ENCODE measurements at places on chromosomes 12 and 14.

DNA sequence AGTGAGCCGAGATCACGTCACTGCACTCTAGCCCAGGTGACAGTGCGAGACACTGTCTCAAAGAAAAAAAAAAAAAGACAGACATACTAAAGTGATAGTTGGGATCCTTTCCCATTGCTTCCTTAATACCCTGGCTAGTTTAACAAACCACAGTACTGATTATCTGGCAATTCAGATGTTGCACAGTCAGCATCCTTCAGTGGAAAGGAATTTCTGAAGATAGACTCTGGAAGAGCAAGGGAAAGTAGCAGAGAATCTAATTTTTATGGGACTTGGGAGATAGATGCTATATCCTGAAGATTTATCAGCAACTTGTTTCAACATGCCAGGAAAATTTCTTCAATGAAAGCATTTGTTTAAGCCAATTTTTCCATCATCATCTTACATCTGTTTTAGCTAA is 6.5 kb upstream of the PPFIBP1 start:
- DNase-seq: no peak

- DNase-seq: no peak
Measured at GRCh38 chr12:57717131-57717530, 21.4 kb downstream of the AGAP2 start.

- no peak for DNase-seq
Measured at GRCh38 chr14:96752594-96752993, 44.6 kb upstream of the VRK1 start.

DNA sequence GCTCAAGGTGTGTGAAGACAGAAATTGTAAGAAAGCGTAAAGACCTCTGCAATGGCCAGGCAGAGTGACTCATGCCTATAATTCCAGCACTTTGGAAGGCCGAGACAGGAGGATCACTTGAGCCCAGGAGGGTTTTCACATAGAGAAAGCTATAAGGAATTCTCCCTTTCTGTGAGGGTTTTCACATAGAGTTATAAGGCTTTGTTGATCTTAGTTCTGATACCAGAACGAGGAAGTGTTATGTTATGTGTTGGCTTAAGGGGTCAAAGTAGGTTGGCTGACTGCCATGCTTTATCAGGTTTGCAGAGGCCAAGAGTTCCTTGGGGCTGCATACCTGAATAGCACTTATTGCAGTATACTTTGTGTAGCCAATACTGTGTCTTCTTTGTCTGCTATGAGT is 139.1 kb downstream of the ERC1 start:
- no peak for DNase-seq

- no peak for DNase-seq
Measured at GRCh38 chr14:58145936-58146335, 6.1 kb downstream of the ARMH4 start.

DNA sequence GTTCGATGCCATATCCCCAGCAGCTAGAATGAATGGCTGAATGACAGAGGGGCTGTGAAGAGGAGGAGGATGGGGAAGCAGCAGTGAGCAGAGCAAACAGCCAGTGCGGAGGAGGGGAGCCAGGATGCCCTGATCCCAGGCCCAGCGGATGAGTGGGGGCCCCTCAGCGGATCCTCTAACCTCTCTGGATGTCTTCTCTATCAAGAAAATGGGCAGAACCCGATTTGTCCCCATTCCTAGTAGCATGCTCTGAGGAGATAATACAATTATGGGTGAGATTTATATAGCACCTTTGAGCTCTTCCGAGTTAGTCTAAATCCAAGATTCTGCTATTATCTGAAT is 30.0 kb upstream of the RPLP0 start:
- DNase-seq: no peak

- DNase-seq: no peak
Measured at GRCh38 chr12:19196959-19197630, 67.6 kb downstream of the PLEKHA5 start.

GRCh38 chr14:103772078-103772712 is 56.6 kb downstream of the ZFYVE21 start:
- DNase-seq: no peak

GRCh38 chr12:1935242-1935641 is 16.8 kb upstream of the CACNA2D4 start:
- DNase-seq: no peak

DNA sequence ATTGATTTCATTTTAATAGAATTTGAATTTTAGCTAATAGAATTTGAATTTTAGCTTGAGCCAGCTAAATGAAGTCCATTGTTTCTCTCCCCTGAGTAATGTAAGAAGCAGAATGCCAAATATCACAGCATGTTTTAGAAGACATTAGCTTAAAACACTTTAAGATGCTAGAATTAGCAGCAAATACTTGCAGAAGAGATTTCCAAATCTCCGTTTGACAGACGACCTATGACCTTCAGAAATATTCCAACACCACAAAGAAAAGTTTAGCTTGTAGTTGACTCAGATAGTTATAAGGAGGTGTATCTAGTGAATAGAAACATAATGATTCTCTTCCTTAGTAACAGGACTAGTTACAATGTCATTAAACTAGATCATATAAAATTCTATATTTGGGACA is 51.7 kb upstream of the MYF6 start:
- DNase-seq: no peak

DNA sequence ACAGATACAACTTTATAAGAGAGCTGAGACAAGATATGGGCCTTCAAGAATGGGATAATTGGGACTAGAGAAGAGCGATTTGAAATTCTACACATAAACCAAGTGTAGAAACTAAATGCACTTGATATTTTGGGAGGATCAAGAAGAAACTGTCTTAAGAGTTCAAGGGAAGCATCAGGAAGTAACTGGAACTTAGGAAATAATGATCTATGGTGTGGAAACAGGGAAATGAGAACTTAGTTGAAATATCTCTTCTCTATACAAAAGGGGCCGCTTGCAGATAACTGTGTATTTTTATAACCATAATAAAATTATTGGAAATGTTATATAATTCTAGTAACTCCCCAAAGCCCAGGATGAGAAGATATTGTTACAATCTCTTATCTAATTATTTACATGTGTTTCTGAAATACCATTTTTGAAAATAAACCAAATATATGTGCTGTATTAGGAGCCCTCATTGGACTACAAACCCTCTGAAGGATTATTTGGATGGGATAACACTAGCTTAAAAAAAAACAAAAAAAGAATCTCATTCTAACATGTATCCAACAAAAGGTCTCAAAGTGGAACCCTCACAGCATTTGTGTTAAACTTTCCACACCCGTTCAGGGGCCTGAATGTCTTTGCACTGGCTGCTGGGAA is 84.7 kb upstream of the FLRT2 start:
- no peak for DNase-seq

DNA sequence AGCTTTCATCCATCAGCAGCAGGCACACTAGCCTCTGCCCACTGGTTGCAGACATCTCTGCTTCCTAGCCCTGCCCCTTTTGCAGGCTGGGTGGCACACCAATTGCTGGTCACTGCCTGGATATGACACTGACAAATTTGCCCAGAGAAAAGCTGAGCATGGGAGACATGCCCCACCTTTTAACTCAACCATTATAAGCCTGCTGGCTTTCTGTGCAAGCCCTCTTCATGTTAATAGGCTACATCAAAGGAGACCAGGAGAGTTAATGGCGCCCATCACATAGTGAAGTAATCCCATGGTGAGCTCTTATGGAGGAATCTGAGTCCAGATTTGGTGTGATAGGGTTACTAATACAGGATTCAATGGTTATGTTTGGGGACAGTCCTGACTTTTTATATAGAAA is 139.2 kb downstream of the KICS2 start:
- DNase-seq: no peak

- no peak for DNase-seq
Measured at GRCh38 chr12:59928416-59928815, 332.6 kb downstream of the SLC16A7 start.

DNA sequence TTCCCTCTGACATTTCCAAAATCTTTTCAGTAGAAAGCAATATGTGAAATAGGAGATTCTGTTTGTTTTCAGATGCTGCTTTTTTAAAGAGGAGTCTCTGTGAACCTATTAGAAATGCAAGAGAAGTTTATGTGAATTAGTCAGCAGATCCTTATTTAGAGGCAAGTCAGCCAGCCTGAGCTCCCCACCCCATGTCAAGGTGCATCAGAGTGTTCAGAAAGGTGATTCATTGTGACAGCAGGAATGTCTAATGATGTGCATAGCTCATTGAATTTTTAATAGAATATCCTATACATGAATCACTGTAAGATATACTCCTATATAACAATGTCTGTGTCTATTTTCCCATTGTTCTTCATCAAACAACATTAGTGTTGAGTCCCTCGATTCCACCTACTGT is 1222.4 kb upstream of the USP15 start:
- DNase-seq: no peak

DNA sequence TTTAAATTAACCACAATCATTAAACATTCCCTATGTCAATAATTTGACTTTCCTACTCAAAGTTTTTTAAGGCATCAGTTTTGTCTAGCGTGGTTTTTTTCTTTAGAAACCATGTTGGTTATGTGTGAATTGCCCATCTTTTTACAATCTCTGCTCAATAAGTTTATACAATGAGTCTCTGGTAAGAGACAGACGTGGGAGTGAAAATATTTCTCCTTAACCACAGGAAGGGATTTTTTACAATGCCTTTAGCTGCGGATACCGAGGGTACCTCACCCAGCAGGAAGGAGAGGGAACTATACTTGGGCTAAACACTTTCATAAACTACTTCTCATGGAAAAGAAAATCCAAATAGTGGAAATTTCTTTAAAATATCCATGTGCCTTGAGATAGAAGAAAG is 191.4 kb upstream of the BCL2L14 start:
- no peak for DNase-seq

- no peak for DNase-seq
Measured at GRCh38 chr14:68140806-68141205, 321.2 kb downstream of the RAD51B start.

- no peak for DNase-seq
Measured at GRCh38 chr12:5592310-5592709, 160.4 kb downstream of the NTF3 start.

- DNase-seq: no peak
Measured at GRCh38 chr12:79939728-79940310, 4.9 kb upstream of the PPP1R12A start.

DNA sequence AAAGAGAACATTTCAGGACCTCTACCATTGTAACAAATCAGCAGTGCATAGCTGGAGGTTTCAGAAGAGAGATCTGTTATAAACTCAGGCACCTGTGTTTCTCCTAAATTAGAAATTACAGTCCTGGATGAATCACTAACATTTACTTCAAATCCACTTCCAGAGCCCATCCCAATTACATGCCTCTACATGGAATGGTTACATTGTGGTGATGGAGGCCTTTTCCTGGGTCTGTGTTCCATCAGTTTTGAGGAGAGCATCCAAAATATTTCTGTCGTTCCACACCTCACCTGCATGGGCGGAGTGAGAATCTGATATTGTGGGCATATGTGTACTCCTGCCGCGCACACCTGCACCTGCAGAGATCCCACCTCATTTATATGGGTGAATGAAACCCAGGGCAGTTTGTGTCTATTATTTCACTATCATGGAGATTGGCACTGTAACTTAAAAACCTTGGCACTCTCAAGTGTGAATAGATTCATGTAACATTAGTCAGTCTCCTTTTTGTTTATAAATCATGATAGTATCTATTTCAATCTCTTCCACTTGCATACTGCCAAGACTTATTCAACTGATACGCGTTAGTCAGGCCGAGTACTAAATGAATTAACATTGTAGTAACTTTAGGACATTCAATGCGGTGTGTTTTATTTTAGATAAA is 215.1 kb upstream of the FAR2 start:
- no peak for DNase-seq

DNA sequence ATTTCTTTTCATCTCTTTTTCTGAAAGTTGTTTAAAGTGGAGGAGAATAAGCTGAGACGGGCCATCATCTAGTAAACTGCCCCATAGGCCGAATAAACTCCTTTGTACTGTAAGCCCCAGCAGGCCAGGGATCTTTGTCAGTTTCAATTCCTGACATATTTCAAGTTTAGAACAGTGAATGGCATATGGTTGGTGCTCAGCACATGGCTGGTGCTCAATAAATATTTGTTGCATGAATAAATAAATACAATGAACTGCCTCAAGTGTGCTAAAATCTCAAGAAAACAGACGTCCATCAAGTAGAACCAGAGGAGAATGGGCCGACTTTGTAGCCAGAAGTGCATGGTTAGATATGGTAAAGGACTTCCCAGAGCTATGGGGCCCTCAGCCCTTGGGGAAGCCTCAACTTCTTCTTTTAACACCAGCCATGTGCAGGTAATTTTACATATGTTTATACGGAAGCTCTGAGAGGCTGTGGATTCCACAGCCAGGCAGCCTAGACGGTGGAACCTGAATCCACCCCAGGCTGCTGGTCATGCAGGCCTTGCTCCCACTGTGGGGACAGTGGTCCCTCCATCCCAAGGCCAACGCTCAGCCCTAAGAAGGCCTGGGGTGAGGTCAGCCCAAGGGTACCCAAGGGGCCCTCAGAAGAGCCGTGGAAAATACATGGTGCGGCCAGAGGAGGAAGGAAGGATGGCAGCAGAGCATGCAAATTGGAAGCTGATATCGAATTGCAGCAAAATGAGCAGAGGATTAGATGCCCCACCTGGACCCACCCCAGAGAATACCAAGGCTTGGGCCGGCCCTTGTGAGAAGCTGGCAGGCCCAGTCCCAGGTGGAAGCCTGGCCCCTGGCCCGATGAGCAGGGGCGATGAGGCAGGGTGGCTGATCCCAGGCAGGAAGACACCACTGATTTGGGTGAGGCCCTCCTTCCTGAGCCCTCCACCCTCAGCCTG is 8.7 kb upstream of the AQP2 start:
- DNase-seq: peak; percentile 78

GRCh38 chr14:60648934-60649874 is at the start of gene SIX1:
Gene SIX1 (minus strand): TSS chr14:60649477. CDS start chr14:60649189, 288 bp downstream.
- DNase-seq: peak; percentile 89

- no peak for DNase-seq
Measured at GRCh38 chr12:107917912-107918800, 143.7 kb downstream of the ASCL4 start.

DNA sequence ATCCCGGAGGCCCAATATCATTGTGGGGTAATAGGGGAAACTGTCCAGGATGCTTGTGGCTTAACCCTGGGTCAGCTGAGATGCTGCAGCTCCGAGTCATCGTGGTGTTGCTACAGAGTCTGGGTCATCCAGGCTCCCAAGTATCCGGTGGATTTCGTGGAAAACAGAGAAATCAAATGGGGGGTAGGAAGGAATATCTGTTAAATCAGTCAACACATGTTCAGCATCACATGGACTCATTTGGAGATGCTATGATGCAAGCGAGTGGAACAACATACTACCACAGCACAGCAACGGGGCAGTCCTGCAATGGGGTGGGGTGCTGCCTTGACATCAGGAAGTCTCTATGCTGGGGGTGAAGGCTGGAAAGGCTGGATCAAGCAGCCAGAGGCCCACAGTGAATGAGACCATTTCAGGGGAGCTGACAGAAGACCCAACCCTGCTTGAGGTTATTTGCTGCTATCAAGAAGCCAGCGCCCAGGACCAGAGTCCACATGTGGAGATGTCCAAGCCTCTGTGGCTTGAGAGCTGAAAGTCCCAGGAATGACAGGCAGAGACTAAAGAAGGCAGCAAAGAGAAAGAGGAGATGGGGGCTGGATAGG is 22.9 kb downstream of the VDR start:
- DNase-seq: peak; percentile 90

GRCh38 chr12:46553266-46553665 is 180.7 kb upstream of the SLC38A2 start:
- no peak for DNase-seq
